ENCODE measurements at places on chromosomes 11 and 22.

GRCh38 chr22:29408940-29409339 lies 20.6 kb upstream of the AP1B1 start:
- no peak for DNase-seq

DNA sequence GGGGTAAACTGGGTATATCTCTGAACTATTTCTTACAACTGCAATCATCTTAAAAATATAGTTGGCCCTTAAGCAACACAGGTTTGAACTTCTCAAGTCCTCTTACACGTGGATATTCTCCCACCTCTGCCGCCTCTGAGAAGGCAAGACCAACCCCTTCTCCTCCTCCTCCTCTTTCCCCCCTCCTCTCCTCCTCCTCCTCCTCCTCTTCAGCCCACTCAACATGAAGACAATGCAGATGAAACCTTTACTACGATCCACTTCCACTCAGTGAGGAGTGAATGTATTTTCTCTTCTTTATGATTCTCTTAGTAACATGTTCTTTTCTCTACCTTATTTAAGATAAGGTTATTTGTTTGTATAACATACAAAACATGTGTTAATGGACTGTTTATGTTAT lies 20.0 kb downstream of the SHANK2 start:
- DNase-seq = no peak

- no peak for DNase-seq
These were observed 14.9 kb upstream of the FXYD2 start for GRCh38 chr11:117839380-117839881.

DNA sequence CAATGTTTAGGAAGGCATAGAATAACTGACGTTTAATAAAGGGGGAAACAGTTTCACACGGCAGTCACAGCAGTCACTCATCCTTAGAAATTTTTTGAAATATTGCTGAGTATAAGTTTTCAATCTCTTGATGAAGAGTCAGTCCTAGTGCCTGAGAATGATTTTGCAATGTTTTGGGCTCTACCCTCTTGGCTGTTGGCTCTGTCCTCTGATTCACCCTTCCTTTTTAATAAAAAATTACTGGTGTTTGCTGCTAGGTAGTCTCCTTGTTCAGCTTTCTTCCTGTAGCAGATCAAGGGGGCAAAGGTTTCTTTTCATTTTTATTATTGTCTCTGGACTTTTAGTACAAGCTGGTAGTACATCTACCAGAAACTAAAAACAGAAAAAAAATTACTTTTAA lies 194.3 kb upstream of the ANO3 start:
- DNase-seq = no peak

DNA sequence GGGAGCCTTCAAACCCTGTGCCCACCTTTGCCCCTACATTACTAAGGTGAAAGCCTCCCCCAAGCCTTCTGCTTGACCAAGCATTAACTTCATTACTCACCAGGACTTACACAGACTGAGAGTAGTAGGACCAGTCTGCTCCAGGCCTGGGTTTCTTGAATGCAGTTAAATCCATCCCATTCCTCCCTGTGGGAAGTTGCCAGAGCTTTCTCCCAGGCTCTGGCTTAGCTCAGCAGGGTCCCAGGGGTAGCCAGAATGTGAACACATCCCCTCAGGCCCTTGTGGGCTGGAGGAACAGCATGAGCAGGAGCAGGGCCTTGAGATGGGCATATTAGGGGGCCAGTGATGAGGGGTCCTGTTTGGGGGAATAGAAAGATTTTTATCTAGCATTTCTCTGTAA lies 59.9 kb downstream of the RRM1 start:
- no peak for DNase-seq

GRCh38 chr22:35892192-35892591 lies 136.4 kb downstream of the RBFOX2 start:
- no peak for DNase-seq

- DNase-seq = no peak
These were observed 10.5 kb downstream of the ARL14EP start for GRCh38 chr11:30333405-30333804.

DNA sequence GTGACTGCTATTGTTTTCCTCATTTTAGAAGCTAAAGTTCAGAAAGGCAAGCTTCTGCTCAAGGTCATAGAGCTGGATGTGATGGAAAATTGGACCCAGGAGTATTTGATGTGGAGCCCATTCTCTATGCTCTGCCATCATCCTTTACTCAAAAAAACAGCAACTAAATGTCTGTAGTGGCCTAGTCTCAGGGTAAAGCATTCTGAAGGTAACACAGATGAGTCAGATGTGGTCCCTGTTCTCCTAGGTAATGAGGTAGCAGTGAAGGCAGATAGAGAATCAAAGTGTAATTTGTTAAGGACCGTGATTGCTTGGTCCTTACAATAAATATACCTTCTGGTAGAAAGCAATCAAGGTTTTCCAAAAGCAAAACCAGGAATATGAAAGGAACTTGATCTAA lies 84.4 kb upstream of the SPON1 start:
- DNase-seq = no peak

DNA sequence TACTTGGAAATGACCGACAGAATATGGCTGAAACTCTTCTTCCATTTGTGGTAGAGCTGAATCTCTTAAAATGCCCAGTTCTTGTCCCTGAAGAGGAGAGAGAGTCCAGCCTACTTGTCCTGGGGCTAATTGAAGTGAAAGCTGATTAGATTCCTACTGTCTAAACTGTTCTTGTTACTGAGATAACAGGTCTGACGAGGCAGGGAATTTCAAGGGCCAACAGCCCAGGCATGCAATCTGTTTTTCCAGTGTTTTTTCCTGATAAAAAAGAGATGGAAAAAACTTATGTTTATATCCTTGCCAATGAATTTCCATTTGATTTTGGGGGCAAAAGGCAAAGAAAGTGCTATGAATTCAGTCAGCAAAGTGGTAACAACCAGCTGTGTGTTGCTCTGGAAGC lies 195.5 kb downstream of the ETS1 start:
- no peak for DNase-seq

GRCh38 chr11:76789443-76789719 lies 6.2 kb downstream of the TSKU start:
- DNase-seq = no peak

DNA sequence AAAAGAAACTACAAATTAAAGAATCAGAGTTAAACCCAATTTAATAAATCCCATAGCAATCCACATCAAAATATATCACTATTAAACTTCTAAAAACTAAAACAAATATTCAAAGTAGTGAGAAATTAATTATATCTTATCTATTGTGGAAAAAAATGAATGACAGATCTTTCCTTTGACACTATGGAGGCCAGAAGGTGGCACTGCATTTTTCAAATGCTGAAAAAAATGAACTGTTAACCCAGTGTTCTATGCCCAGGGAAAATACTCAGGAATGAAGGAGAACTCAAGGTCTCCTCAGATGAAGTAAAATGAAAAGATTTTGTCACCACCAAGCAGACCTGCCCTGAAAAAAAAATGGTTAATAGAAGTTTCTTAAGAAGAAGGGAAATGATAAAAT lies 27.7 kb downstream of the TYR start:
- no peak for DNase-seq

GRCh38 chr22:35894464-35894878 lies 134.2 kb downstream of the RBFOX2 start:
- DNase-seq = no peak

- no peak for DNase-seq
These were observed 1.1 kb downstream of the NLRP6 start for GRCh38 chr11:279040-279965.

GRCh38 chr22:50310031-50310722 lies 2.7 kb upstream of the PLXNB2 start:
- no peak for DNase-seq

- DNase-seq = no peak
These were observed 571.6 kb downstream of the LUZP2 start for GRCh38 chr11:25068451-25068850.

- peak; percentile 87 for DNase-seq
These were observed 705 bp downstream of the PTPRJ start for GRCh38 chr11:47980907-47981621.

DNA sequence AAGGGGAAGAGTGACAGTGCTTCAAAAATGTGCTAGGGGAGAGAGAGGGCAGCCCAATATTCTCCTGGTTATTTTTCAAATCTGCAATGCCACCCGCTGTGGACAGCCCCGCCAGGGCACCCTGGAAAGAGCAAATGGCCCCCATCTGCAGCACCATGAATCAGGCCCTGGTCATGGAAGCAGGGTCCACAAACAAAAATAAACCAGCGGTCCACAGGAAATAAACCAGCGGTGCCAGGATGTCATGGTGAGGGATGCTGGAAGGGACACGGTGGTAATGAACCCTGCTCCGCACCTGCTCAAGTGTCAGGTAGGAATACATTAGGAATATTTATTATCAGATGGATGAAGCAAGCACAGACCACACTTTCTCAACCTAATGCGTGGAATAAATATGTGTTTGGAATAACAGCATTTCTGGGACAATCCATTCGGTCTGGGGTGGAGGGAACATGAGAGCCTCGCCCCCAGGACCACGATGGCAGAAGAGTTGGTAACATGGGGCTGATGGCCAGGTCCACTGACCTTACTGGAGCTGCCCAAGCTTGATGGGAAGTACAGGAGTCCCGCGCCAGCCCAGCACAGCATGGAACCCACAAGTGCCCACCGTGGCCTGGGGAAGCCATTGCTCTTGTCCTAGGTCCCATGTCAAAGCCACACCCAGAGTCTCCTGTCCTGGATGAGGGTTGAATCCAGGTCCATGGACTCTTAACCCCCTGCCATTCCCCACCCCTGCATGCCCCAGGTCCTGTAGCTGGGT lies 181.7 kb downstream of the BRD1 start:
- no peak for DNase-seq

GRCh38 chr11:111734954-111735261 lies 31.3 kb downstream of the PPP2R1B start:
- no peak for DNase-seq

DNA sequence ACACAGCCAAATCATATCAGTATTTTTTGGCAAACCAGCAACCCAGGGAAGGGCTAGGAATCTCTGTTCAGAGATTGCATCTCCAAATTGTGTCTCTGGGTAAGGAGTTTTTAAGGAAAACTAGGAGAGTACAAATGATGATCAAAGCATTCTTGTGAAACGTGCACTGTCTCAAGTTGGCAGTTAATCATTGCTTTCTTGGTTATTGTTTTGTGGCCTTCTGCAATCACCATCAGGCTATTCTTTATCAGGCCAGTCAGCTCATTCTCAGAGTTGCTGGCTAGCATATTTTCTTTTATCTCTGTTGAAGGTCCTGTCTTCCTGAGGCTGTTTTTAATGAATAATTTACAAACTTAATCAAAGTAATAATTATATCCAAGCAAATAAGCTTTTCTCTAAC lies 129.1 kb upstream of the CCDC179 start:
- no peak for DNase-seq

DNA sequence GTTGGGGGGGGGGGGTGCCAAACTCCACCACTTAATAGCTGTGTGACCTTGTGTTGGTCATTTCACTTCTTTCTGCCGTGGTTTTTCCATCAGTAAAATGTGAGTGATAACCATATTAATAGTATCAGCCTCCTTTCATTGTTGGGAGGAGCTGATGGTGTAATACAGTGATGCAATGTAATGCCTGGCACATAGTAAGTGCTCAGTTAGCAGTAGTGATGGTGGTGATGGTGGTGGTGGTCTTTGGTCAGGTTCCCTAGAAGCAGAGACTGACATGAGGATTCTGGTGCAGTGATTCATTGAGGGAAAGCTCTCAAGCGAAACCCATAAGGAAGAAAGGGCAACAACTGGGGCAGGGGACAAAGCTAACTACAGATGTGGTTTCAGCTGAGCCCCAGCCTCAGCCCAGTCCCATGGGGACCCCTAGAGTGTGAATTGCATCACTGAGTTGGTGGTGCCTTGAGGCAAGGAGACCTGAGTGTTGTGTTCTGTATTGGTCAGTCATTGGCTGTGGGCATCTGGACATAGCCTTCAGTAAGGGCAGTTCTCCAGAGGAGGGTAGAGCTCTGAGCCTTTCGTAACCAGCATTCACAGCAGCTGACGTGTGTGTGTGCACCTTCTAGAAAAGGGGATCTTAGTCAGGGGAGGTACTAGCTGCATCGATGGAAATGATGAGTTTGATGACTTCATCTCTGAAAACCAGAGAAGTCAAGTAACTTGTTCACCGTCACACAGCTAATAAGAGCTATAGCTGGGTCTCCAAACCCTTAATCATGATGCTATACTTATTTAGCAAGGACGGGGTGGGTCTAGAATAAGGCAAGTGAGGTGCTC lies 93.6 kb upstream of the CRYBB3 start:
- no peak for DNase-seq

GRCh38 chr22:29369460-29369859 lies 18.9 kb downstream of the AP1B1 start:
- DNase-seq = peak; percentile 87

GRCh38 chr11:62612366-62613290 lies at the start of the genes EML3 and ROM1:
Gene EML3 (minus strand): TSS chr11:62612775. CDS start chr11:62612457, 318 bp downstream.
Gene ROM1 (plus strand): TSS chr11:62613257. CDS start chr11:62613282, 25 bp downstream.
- peak; percentile 94 for DNase-seq

- DNase-seq = no peak
These were observed 686 bp downstream of the USP2 start for GRCh38 chr11:119380827-119381180.

- peak; percentile 89 for DNase-seq
These were observed 1.7 kb downstream of the ADAMTS15 start for GRCh38 chr11:130449996-130450769.

GRCh38 chr11:120310870-120311269 lies 14.2 kb upstream of the TLCD5 start:
- DNase-seq = no peak

- peak; percentile 48 for DNase-seq
These were observed 68.9 kb upstream of the HEPHL1 start for GRCh38 chr11:93952082-93952780.

DNA sequence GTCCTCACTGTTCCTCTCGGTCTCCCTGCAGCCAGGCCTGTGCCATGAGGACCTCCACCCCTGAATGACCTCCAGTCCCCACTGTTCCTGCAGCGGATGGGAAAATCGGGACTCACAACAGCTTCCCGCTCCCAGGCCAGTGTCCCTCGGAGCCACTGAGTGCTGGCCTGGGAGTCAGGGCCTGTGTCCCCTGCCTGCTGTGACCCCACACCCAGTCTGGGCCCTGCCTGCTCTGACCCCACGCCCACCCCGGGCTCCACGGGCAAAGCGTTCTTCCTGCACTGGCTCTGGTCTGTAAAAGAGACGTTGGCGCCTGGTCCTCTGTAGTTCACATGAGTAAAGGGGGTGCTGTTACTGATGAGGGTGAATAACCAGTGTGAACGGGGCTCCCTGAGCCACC lies 73.0 kb upstream of the SHISAL1 start:
- no peak for DNase-seq
